ENCODE measurements at places on chromosomes 6 and 20.

GRCh38 chr6:92577077-92577719, 842.2 kb downstream of the EPHA7 start:
- no peak for DNase-seq

DNA sequence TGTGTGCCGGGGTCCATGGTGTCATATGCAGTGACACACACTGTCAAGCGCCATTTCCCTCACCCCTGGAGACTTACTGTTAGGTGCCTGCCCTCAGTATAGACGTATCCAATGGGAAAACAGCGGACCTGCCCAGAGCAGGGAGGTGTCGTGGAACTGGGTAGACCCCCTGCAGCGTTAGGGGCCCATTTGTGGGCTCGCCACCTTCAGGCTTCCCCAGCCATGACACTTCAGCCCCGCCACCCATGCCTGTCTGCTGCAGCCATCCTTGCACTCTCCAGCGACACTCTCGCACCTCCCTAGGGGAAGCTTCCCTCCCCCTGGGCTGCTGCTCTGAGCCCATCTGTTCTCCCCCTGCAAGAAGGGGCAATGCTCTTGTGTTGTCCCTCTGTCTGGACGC, 43.2 kb downstream of the STK35 start:
- no peak for DNase-seq

GRCh38 chr20:20391766-20392165, 23.9 kb downstream of the INSM1 start:
- DNase-seq = no peak

DNA sequence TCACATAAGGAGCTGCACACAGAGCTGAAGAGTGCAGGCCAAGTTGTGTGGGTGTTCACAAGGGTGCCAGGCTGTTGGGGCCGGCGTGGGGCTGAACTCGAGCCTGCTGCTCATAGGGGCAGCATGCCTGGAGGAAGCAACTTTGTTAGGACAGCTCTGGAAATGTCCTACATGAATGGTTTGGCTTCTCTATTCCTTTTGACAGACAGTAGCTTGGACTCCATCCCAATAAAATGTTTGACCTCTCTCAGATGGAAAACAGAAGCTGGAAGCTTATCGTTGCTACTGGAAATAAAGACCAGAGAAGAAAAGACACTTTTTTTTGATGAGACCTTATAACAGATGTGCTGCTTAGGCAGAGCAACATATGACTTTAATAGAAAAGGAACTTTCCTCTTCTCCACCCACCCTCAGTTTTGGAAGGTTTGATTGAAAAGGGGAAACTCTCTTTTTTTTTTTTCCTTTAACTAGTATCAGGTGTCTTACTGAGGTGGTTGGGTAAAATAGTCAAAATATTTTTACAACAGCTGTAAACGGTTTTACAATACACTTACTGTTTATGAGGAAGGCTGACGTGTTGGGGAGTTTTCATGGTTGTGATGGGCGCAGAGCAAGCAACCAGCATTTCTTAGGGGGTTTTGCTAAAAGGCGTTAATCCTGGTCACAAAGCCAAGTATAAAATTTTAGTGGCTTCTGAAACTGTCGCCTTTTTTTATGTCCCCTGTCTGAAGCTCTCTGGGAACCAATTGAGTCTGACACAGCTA, 80.7 kb upstream of the EEF1E1 start:
- no peak for DNase-seq

DNA sequence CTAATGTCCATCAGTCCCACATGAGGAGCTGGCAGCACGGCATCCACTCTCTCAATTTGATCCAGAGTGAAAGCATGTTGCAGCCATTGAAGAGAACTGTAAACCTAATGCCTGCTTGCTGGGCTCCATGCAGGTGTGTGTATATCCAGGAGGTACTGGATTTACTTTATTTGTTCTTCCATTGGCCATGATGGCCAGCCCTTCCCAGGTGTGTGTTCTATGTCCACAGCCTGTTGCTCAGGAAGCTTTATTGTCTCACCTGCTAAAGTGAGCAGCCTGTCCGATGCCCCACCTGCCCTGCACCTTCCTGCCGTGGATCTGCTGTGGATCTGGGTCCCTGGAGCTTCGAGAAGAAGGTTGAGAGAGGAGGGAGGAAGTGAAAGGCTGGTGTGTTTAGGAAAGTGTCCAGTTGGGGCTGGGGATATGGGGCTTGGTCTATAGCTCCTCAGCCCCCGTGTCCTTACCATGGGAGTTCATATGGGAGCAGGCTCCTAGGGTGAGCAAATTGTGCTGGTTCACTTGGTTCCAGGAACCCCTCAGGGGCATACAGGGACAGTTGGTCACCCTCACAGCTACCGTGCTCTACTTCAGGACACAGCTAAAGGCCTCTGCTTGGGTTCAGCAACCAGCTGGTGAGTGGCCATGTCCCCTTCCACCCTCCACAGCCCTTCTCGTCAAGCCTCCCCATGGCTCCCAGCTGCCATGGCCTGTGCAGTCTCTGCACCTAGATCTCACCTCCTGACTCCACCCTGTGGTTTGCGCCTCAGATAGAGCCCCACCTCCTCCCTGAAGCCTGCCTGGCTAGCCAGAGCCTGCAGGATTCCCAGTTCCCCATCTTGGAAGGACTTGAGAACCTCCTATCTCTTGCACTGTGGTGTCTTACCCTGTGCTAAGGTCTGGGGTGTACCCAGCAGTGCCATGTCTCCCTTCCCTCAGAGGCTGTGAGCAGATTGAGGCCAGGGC, 12.7 kb downstream of the TREML2 start:
- DNase-seq = no peak

GRCh38 chr20:41365777-41366545, 657 bp downstream of the EMILIN3 start:
- DNase-seq = no peak

- DNase-seq = no peak
Measured at GRCh38 chr20:62699296-62699695, 9.3 kb upstream of the NTSR1 start.

- DNase-seq = no peak
Measured at GRCh38 chr6:35415065-35415891, 36.9 kb upstream of the FANCE start.

DNA sequence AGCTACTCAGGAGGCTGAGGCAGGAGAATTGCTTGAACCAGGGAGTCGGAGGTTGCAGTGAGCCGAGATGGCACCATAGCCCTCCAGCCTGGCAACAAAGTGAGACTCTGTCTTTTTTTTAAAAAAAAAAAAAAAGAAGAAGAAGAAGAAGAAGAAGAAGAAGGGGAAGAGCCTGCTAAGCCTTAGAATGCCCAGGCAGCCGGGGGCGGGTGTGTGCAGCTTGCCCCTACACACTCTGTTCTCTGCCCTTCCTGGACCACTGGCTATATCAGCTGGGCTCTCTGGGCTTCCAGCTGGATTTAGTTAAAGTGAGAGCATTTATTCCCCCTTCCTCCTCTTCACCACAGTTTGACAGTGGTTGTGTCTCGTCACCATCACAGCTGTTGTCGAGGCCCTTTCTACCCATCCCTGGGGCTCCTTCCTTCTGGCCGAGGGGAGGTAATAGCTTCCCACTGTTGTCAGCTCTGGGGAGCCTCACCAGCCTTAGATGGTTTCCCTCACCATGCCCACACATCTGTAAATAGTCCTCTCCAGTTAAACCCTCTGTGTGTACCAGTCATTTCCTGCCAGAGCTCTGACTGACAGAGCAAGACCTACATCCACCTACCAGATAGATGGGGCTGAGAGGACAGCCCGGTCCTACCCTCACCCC, 77.6 kb downstream of the TRERF1 start:
- DNase-seq = no peak

GRCh38 chr6:134678436-134678889, 271.4 kb downstream of the ALDH8A1 start:
- DNase-seq = no peak

DNA sequence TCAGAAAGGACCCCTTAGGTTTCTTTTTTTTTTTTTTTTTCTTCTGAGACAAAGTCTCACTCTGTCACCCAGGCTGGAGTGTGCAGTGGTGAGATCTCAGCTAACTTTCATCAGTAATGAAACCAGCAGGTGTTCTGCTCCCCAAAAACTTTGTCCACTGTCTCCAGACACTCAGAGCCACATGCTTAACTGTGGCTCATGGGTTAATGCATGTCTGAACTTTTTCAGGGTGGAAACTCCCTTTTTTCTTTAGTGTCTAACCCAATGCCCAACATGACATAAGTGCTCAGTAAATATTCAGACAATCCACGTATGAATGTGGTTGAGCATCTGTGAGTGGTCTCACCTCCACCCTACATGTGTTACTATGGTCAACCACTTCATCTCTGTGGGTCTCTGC, 45.4 kb downstream of the MYB start:
- DNase-seq = no peak

DNA sequence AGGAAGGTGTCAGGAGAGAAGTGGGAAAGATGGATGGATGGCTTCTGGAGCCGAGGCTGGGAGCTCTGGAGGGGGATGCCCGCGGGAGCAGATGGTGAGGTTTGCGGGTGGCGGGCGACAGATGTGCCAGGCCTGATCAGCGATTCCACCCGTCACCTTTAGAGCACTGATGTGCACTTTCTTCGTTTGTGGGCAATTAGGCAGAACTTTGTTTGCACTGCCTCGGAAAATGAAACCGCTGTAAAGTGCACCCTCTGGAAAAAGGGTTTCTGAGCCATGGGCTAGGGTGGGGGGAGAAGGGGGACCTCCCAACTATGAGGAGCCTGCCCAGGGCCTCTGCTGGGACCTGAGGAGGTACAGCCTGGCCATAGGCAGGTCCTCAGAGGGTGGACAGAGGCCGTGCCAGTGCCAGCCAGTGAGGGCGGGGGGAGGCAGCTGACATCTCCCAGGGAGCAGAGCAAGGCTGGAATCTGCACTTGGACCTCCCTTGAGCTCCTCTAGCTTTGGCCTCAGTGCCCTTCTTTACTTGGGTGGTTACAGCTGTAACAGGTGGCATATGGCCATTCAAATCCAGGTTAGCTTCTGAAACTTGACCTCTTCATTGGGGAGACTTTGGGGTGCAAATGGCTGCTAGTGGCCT, 58.7 kb downstream of the CD40 start:
- DNase-seq = no peak

GRCh38 chr6:50889497-50889896, 70.8 kb downstream of the TFAP2B start:
- DNase-seq = no peak

- DNase-seq = no peak
Measured at GRCh38 chr6:107360476-107360875, 98.9 kb downstream of the PDSS2 start.

DNA sequence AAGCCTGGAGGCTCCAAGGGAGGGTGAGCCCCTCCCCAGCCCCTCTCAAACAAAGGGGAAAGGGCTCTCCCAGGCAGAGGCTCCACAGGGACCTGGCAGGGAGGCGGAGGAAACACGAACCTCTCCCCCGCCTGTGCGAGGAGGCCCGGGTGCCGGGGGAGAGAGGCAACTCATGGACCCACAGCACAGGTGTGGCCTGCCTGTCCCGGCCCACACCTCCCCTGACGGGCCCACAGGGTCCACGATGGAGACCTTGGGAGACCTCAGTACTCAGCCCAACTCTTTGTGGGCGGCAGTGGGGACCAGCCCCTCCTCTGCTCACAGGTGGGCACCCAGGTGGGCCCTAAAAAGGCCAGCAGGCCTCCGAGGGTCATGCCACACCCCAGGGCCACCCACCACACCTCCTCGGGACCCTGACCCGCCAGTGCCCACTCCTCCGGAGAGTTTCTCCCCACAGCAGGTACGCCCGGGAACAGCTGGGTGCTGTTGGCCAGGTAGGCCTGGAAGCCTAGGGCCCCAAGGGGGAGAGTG, 12.2 kb downstream of the LAMA5 start:
- no peak for DNase-seq

DNA sequence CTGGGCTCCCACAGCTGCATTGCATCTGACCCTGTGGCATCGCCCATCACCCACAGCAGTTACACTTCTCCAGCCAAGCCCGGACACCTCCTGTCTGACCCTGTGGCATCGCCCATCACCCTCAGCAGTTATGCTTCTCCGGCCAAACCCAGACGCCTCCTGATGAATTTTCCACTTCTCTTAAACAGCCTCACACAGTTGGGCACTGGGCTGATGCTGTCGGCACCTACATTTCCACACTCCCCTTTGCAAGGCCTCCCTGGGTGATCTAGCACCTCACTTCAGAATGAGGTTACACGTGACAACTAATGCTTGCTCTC, 175.2 kb upstream of the ARID1B start:
- no peak for DNase-seq

GRCh38 chr6:107547451-107547840, 57.5 kb downstream of the SOBP start:
- DNase-seq = no peak

DNA sequence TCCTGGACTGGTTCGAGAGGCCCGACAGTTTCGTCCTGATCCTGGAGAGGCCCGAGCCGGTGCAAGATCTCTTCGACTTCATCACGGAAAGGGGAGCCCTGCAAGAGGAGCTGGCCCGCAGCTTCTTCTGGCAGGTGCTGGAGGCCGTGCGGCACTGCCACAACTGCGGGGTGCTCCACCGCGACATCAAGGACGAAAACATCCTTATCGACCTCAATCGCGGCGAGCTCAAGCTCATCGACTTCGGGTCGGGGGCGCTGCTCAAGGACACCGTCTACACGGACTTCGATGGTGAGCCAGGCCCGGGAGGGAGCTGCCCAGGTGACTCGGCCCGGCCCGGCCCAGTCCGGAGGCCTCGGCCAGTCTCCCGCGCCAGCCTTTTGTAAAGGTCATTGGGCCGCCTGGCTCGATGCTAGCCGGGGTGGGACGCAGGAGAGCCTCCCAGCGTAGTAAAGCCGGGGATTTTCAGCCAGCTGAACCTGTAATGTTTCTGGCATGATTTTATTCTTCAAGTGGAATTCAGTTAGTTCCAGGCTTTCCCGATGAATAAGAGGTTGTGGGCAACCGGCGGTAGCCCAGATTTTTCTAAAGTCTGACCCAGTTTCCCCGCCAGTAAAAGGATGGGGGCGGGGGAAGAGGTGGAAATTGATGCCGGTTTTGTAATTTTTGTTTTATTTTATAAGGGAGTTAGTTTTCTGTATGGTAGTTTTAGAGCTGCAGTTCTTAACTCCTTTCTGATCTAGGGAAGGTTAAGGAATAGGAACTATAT, 1.4 kb downstream of the PIM1 start:
- peak; percentile 19 for DNase-seq

DNA sequence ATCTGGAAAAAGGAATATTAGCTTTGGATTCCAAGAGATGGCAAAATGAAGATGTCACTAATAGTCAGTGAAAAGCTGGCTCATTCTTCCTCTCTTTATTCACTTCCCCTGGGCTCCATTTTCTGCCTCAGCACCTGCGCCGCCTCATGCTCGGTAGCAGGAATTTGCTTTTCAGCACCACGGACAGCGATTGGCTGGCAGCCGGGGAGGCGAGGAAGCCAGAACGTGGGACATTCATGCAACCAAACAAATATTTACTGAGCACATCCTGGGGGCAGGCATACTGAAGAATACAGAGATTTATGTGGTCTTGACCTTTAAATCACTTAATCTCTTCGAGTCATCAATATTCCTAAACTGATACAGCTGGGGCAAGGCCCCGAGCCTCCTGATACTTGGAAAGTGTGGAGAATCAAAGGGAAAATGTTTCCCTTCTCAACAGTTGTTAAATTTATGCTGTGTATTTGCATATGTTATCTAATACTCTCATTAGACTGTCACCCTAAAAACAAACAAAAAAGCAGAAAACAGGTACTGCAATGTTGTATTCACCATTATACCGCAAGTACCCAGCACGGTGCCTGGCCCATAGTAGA, 12.1 kb upstream of the PDYN start:
- DNase-seq = peak; percentile 38

All from stimulated activated CD8-positive, alpha-beta memory T cell treated with anti-CD3 and anti-CD28 coated beads, Interleukin-7, amount 100 ng/mL, for 1 hour (primary cell).